ENCODE measurements at places on chromosomes 5 and 9. TPM values are rescaled to one million over a fixed set of nuclear protein-coding genes. Genes with fewer than 3 reads are reported as not detected.

DNA sequence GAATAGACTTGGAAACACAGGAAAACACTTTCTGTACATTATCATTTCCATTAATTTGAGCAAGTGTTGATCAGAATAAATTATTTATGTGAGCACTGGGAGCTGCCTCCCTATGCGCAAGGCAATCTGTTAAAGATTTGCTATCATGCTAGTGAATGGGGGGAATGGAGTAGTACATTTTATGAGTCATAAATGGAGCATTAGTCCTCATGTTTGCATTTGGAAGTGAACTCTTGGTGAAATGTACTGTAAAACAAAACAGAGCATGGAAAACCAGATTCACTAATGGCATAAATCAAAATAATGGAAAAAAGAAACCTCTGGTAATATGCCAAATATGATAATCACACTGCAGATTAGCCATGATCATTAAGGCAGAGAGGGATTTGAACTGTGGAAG, 40.5 kb upstream of the TMC1 start:
- DNase-seq = no peak

The SPATA6L gene
- total RNA-seq = 0.56 TPM

The PCDHA2 gene
- total RNA-seq = not detected

GRCh38 chr9:129413537-129414376, 207.1 kb downstream of the C9orf50 start:
- DNase-seq = peak; percentile 100

DNA sequence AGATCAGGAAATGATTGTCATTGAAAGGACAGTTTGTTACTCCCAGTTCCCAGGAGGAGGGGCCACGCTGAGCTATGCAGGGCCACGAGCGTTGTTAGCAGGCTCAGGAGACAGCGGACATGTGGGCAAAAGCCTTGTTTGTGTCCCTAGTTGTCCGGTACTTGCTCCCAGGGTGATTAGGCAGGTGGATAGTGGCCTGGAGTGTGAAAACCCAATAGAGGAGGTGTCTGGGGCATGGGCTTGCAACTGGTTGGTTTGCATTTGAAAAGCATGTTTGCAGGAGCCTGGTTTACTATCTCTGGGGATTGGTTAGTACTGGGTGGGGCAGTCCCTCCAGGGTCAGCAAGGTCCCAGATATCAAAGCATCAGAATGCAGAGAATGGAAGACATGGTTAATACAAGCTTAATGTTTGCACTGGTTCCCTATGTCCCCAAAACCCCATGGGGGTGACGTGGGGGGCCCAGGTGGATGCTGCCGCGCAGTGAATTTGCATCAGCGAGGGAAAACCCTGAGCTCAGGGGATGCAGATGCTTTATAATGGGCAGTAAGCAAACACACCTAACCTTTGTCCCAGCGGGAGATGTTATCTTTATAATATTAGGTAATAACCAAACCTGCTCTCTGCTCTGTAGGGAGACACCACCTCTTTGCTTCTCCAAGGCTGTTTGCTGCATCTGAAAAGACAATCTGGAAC, 39.7 kb downstream of the ROPN1L start:
- DNase-seq = no peak

DNA sequence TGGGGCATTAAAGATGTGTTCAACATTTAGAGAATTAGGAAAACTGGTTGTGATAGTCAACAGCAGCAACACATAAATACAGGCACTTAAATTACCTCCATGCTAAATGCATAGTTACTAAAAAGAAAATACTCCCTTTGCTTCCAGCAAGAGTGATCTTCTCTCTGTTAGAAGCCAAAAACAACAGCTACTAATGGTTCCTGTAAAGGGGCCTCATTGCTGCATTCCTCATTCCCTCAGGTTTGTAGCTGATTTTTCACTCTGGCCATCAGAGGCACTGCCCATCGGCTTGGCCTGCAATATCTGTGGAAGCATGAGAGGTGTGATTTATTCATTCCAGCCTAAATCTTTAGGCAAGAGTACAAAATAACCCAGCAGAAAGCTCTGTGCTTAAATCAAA, 466.0 kb upstream of the ADAMTS16 start:
- DNase-seq = no peak

- DNase-seq = peak; percentile 25
These were observed 692.7 kb downstream of the DNAH5 start for GRCh38 chr5:13251623-13252376.

The POU5F2 gene
- 0.35 TPM for total RNA-seq

The DMRT2 gene
- 0.68 TPM for total RNA-seq

DNA sequence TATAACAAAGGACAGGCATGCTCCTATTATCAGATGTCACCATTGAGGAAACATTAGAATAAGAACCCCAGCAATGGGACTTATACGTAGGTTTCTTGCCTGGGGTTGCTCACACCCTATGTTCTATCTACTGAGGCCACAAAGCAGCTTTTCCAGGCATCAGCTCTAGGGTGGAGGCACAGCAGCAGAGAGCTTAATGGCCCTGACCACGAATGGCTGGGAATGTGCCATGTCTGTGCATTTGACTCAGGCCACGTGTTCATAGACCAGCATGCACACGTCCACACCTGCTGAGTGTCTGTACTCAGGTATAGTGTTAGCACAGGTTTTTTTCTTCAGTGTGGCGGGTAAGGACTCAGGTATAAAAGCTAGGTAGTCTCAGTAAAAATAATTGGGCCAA, 129.4 kb downstream of the AOPEP start:
- no peak for DNase-seq

The SLC25A2 gene
- total RNA-seq = not detected

DNA sequence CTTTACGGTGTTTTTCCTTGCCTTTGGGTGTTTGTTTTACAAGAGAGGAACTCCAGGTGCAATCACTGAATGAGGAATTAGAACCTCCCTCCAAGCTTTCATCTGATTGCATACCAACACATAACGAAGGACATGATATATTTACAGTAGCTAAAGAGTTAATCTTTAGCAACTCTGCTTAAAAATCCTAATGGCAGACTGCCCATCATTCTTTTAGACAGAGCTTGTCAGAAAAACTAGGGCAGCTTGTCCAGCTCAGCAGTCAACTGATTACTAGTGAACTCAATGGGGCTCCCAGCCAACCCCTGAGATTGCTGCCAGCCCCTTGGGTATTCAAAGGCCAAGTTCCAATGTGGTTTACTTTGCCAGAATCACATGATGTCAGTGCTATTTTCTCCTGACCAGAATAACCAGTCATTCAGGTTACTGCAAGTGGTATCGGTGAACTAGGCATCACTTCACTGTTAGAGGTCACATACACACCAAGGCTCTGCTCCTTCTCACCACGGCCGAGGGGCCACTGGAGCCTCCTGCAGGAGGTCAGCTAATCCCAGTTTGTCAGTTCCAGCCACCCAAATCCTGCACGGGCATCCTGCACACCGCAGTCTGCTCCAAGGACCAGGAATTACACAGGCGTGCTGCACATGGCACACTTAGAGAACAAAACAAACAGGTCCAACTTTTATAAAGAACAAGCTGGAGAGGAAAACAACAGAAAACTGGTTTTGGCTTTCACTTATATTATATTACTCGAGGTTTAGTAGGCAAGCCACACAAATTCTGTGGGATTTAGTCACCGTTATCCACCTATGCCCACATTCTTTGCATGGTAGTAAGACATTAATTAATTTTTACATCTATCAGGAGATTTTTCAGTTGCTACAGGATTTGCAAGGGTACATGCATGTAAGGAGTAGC, 62.5 kb downstream of the NFIB start:
- peak; percentile 86 for DNase-seq

- no peak for DNase-seq
These were observed 41.7 kb upstream of the NKD2 start for GRCh38 chr5:966941-967340.

GRCh38 chr9:111661150-111661801, at the start of gene GNG10:
Gene GNG10 (plus strand): TSS chr9:111661605. CDS start chr9:111661635, 30 bp downstream.
- peak; percentile 68 for DNase-seq

DNA sequence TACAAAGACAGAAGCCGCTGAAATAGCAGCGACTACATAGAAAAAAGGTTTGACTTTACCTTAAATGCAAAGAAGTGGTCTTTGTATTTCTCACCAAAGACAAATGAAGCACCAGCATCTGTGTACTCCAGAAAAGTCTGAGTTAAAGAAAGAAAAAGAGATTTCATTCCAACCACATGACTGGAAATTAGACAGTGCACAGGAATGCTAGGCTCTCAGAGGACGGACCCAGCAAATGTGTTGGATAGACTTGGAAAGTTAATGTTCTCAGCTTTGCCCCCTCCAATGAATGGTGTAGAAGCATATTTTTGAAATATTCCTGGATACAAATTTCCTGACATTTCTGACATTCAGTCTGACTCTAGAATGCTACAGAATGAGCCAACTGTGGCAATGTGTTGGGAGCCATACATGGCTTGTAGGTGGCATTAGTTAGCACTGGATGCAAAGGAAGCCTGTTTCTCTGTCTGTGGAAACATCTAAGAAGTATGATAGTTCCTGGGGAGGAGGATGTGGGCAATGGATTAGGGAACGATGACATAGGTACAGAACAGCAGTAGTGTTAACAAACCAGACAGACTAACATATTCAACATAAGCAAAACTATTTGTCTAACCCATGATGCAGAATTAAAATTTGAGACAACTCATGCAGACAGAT, 43.3 kb downstream of the SLC28A3 start:
- no peak for DNase-seq

The GFI1B gene
- total RNA-seq = not detected

The ATP10B gene
- 0.26 TPM for total RNA-seq

The AUH gene
- total RNA-seq = 22.7 TPM

GRCh38 chr5:125558466-125558865, 812.0 kb upstream of the ZNF608 start:
- no peak for DNase-seq

DNA sequence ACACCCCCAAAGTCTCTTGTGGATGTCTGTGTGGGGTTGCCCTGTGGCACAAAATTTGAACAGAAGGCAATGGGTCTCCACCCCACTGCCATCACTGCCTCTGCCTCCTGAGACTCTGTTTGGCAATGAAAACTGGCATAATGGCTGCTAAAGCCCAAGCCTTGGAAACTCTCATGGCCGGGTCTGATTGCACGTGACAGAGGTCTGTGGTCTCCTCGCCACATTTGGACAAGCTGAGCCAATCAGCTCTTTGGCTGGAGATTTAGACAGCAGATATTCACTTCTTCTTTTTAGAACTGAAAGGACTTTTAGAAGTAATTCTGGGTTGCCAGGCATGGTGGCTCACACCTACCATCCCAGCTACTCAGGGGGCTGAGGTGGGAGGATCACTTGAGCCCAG, 5.5 kb downstream of the GGTA1 start:
- DNase-seq = no peak

The NIM1K gene
- total RNA-seq = 0.34 TPM

The NKD2 gene
- 10.4 TPM for total RNA-seq
